ENCODE measurements at places on chromosomes 6 and 20.

DNA sequence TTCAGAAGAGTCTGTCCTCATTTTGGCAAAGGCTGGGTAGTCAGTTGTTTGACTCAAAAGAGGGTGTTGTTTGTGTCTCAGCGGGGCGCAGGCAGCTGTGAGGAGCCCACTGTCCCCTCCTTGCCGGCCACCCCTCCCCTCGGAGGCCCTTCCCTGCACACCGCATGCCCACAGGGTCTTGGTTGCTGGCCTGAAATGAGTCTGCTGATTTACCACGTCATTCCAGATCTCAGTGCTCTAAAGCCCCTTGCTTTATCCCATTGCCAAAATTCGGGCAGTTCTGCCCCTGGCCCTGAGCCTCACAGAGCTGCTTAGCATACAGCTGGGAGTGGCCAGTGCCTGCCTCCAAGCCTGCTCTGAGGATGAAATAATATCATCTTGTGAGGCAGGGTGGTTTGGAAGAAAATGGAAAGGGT is 220.7 kb downstream of the UST start:
- no peak for DNase-seq

DNA sequence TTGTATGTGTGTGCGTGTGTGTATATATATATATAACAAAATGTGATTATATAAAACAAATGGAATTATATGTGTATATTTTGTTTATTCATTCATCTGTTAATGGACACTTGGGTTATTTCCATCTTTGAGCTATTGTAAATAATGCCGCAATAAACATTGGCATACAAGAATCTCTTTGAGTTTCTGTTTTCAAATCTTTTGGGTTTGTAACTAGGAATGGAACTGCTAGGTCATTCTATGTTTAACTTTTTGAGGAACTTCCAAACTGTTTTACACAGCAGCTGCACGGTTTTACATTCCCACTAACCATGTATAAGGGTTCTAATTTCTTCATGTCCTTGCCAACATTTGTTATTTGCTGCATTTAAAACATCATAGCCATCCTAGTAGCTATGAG is 39.9 kb upstream of the TGM2 start:
- no peak for DNase-seq

- DNase-seq: no peak
Measured at GRCh38 chr6:97092673-97093305, 168.3 kb downstream of the KLHL32 start.

DNA sequence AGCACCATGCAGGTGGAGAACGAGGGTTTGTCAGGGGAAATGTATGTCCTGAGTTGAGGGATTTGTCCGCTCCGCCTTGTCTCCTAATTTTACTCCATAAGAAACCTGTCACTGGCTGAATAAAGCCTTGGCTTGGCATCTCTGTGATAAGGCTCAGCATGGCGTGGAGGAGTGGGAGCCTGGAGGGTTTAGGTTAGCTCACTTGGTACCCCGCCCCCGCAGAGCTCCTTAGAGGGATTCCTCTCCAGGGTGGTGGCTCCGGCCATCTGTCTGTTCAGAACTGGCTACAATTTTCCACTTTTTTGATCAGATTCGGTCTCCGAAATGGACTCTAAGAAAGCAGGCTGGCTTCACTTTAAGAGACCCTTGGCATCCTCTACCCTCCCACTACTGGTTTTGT is 192.2 kb upstream of the SYNDIG1 start:
- DNase-seq: no peak

GRCh38 chr6:122180132-122180531 is 219.3 kb upstream of the HSF2 start:
- no peak for DNase-seq

Data from activated CD8-positive, alpha-beta memory T cell treated with anti-CD3 and anti-CD28 coated beads for 1 hour (primary cell).